HT1080 (cell line): ENCODE measurements at places on chromosomes 3 and 15.

GRCh38 chr3:175185903-175186302, 326.8 kb downstream of the NAALADL2 start:
- DNase-seq = no peak

DNA sequence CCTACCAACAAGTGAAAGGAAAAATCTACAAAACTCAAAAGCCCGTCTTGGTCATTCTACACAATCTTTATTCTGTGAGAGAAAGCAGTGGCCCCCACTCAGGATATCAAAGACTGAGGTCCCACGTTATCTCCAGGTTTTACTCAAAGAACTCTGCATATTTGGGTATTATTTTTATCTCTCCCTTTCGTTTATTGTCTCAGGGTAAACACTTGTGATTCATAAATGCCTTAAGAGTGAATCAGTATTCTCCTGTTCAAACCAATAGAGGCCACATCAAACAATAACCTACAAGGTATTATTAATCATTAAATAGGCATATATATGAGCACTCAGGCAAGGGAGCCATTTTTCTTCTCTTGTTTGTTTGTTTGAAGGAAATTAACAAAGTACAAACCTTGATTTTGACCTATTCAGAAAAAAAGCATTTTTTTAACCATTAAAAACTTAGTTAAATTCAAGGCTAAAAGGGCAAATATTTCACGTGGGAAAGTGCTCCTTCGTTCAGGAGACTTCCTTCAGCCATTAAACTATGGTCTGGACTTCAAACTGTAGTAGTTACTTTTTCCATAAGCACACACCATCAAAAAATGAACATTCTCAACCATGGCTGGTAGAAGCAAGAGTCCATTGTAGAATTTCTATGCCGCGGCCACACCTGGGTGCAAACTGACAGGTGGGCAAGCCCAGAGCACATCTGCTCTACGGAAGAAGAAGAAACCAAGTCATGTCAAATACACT, 13.9 kb upstream of the HES1 start:
- peak; percentile 59 for DNase-seq

DNA sequence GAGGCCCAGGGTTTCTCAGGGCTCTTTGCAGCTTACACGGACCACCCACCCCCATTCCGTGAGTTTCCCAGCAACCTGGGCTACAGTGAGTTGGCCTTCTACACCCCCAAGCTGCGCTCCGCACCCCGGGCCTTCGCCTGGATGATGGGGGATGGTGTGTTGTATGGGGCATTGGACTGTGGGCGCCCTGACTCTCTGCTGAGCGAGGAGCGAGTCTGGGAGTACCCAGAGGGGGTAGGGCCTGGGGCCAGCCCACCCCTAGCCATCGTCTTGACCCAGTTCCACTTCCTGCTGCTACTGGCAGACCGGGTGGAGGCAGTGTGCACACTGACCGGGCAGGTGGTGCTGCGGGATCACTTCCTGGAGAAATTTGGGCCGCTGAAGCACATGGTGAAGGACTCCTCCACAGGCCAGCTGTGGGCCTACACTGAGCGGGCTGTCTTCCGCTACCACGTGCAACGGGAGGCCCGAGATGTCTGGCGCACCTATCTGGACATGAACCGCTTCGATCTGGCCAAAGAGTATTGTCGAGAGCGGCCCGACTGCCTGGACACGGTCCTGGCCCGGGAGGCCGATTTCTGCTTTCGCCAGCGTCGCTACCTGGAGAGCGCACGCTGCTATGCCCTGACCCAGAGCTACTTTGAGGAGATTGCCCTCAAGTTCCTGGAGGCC, 5.4 kb downstream of the VPS18 start:
- DNase-seq = no peak

- no peak for DNase-seq
Measured at GRCh38 chr15:29890336-29891095, 68.2 kb upstream of the TJP1 start.

GRCh38 chr15:96428742-96429141, 98.2 kb downstream of the NR2F2 start:
- peak; percentile 92 for DNase-seq

DNA sequence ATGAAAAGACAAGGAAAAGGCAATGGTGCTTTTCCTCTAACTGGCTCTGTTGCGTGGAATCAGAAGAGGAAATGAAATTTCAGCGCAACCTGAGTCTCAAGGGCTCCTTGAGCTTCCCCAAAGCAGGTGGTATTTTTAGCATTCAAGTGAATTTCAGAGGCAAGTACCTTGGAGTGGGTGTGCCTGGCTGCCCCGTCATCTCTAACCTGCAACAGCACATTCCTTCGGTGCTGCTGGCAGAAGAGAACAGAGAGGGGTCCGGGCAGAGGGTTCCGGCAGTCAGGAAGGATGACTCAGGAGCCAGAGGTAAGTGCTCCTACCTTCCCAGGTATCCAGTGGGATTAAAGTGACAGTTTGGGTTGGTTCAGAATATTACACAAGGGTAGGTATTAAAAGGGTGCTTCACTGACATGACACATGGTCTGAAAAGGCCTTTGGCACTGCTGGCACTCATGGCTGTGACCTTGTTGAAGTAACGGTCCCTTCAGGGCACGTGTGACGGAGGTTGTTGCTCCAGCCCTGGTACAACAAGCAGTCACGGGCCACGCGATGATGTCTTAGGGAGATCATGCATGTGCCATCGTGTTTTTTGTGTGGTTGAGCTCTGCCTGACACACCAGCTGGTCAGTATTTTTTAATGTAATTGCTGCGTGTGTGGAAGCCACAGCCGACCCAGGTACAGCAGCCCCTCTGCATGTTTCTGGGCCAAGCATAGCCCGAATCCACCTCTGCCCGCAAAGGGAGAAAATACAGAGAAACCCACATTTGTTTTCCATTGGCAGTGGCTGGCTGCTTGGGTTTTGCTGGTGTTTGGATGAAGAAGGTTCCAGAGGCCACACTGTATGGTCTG, 75.7 kb downstream of the LRRK1 start:
- DNase-seq = no peak

- DNase-seq = peak; percentile 85
Measured at GRCh38 chr3:56839784-56840715, 38.3 kb upstream of the ARHGEF3 start.

GRCh38 chr3:32956750-32957570, 5.5 kb downstream of the CCR4 start:
- DNase-seq = no peak

GRCh38 chr3:184498986-184499606, 62.5 kb upstream of the EPHB3 start:
- DNase-seq = no peak

DNA sequence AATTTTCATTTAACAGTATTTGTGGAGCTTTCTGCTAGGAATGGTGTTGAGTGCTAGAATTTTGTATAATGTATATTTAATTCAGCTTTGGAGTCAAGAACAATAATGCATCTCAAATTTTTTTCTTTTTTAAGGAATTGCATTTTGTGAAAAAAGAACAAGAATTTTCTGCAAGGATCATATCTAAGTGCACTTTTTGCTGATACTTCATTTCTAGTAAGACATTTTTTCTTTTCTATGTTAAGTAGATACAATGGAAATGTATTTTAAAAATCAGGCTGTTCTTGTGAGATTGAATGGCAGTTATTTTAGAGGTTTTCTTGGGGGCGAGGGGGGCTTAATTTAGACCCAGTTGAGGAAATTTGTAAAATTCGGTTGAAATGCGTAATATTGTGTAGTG, 32.5 kb downstream of the MEF2A start:
- DNase-seq = no peak

DNA sequence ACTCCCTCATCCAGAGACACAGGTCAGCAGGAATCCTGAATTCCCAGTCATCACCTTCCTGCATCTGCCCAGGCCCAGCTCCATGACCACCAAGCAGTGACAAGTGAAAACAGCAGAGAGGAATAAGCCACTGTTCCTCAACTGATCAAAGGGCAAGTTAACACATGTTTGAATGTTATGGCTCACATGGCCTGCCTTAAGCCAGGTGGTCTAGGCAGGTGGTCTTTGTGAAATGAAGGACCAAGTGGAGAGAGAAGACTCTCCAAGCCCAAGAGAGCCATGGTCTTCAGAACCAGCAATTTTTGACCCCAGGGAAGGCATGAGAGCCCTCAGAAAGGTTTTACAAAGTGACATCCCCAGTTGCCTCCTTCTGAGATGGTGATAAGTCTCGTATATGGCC, 161.8 kb downstream of the EPHB1 start:
- DNase-seq = no peak

- DNase-seq = peak; percentile 35
Measured at GRCh38 chr3:195097331-195098255, 173.4 kb downstream of the XXYLT1 start.

- peak; percentile 33 for DNase-seq
Measured at GRCh38 chr15:80662129-80662528, 33.0 kb upstream of the ABHD17C start.

- no peak for DNase-seq
Measured at GRCh38 chr3:111215481-111215880, 143.9 kb downstream of the NECTIN3 start.

- DNase-seq = no peak
Measured at GRCh38 chr3:133213937-133214336, 175.7 kb downstream of the TMEM108 start.

- DNase-seq = no peak
Measured at GRCh38 chr3:65837604-65838003, 201.1 kb downstream of the MAGI1 start.

GRCh38 chr3:13152826-13153710, 79.8 kb upstream of the IQSEC1 start:
- DNase-seq = no peak

DNA sequence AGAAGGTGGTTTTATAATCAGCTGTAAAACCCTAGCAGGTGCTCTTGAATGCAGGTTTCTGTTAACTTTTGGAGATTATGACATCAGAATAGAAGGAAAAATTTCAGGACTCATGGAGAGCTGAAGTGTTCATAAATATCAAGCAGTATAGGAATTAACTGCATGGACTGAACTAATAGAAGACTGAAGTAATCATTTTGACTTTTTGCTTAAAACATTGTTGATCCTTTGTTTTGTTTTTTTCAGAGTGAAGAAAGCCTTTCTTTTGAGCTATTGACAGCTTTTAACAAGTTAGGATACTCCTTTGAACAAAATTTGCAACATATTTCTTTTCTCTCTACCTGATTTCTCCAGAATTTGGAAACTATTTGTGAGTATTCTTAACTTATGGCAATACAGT, 70.6 kb upstream of the DAZL start:
- no peak for DNase-seq

GRCh38 chr3:150079029-150079739, 108.5 kb upstream of the PFN2 start:
- DNase-seq = peak; percentile 64

DNA sequence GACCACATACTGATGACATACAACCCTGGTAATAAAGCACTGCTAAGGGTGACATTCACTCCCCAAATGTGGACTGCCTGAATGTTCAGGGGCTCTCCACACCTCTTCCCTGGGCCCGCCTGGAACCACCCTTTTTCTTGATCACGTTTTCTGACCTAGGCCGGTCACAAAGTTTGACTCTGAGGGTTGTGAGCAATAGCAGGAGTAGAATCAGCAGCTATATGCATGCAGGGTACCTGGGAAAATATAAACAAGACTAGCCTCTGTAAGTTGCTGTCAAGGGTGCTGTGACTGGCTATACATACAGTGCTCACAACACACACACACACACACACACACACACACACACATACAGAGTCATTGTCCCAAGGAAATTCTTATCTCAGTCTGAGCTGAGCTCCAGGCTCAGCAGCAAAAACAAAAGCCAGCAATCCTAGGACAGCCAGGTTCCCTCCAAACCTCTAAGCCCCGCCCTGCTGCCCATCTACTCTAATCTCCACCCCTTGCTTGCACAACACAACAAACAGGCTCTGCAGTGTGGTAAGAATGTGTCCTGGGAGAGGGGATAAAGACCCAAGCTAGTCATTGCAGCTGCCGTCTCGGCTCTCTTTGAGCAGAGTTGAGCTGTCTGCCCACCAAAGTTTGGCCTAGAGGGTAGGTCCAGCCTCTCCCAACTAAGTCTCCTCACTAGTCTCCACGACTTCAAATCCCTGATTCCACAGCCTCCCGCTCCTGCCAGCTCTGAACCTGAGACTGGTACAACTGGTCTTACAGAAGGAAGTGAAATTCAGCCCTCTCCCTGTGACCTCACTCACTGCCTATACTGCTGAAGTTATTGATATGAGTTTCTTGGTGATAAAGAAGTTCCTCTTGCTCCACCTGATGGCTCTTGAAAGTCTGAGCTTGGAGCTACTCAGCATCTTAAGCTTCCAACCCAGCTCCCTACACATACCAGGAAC, 2.2 kb downstream of the BMF start:
- peak; percentile 31 for DNase-seq

- peak; percentile 35 for DNase-seq
Measured at GRCh38 chr3:126522363-126522788, 1.6 kb upstream of the CHST13 start.

DNA sequence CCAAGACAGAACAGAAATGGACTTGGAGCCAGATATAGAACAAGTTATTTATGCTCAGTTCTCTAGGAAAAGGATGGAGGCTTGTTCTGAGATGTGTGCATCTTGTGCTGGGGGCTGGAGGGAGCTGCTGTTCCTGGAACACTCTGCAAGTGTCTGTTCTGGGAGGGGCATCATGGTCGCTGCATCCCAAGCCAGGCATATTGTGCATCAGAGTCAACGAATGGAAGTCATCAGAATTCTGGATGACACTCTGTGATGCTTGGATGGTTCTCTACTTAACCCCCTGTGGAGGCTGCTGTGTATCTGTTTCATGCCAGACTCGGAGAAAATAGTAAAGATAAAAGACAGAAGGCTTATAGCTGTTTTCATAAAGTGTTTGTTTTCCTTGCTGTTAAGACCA, 34.7 kb downstream of the RPL22L1 start:
- no peak for DNase-seq

- no peak for DNase-seq
Measured at GRCh38 chr3:71647751-71648150, 64.2 kb upstream of the FOXP1 start.

GRCh38 chr15:81336568-81336967, 12.6 kb upstream of the STARD5 start:
- peak; percentile 14 for DNase-seq

GRCh38 chr3:129263161-129263910, 13.9 kb downstream of the COPG1 start:
- DNase-seq = no peak

GRCh38 chr15:78315686-78316282, 16.4 kb upstream of the SKIC8 start:
- no peak for DNase-seq
